NCI-H524 treated with DMSO at 0.1 percent for 48 hours (cell line): ENCODE measurements at places on chromosomes 3 and 15.
A peak's percentile ranks its signal among the peaks of the same experiment; 100 is the strongest.

GRCh38 chr15:100131321-100132224, 210.2 kb downstream of the ADAMTS17 start:
- DNase-seq = no peak

DNA sequence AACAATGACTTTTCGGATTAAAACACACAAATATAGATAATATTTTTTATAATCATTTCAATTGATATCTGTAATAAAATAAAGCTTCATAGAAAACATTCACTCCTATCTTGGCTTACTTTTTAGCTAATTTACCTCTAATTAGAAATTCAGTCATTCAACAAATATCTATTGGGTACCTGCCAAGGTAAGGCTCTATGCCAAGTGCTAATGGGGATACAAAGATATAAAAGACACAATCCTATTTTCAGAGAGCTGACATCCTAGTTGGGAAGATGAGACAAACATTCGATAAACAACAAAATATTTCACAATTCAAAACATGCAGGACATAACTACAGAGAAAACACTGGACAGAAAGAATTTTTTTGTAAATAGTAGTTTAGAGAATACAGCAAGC, 63.3 kb downstream of the ULK4 start:
- no peak for DNase-seq

DNA sequence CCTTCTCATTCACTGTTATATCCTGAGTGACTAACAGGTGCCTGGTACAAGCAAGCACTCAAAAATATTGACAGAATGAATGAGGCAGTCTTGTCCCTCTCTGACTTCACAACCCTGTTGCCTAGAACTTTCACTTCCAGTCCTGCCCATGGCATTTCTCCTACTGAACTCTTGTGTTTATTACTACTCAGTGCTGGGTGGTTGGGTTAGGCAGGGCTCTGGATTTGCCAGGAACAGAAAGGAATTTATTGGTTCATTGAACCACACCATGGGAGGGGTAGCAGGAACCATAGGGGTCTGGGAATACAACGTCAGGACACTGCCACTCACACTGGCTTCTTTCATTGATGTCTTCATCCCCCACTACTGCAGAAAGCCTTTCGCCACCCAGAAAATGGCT, 41.9 kb upstream of the SEMA4B start:
- no peak for DNase-seq

GRCh38 chr3:122189357-122189756, 5.9 kb downstream of the CASR start:
- no peak for DNase-seq

DNA sequence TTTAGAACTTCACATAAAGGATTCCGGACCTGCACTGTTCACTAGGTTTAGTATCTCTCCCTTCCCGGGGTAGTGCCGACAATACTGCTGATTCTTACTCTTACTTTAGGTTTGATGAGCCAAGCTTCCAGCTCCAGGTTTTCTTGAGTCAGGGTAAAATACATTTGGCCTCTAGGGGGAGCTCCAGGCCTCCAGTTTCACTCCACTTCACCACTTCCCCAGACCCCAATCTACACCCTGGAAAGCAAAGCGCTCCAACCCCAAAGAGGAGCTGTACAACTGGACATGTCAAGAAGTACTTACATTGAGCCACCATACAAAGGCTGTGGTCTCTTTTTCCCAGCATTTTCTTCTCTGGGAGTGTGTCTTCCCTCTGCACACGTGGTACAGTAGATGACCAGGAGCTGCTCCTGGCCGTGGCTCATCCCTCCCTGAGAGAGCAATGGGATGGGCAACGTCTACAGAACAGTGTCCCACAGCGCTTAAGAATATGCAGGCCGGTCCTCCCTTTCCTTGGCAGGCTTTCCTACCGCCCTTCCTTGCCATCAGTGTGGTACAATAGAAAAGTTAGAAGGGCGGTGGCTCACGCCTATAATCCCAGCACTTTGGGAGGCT, 93.9 kb upstream of the CCDC80 start:
- peak; percentile 33 for DNase-seq

- no peak for DNase-seq
These were observed 120.7 kb upstream of the MDFIC2 start for GRCh38 chr3:70433091-70433490.
